ENCODE measurements at places on chromosomes 4 and X. TPM values are rescaled to one million over a fixed set of nuclear protein-coding genes. Genes with fewer than 3 reads are reported as not detected.

The MND1 gene
- 2.0 TPM for total RNA-seq

The IL13RA2 gene
- not detected for total RNA-seq

The L1CAM gene
- total RNA-seq: 925 TPM

The NPY1R gene
- total RNA-seq: 0.54 TPM

The GLOD5 gene
- not detected for total RNA-seq

The CT45A5 gene
- not detected for total RNA-seq

The GLRB gene
- 2.0 TPM for total RNA-seq

The MGARP gene
- 0.69 TPM for total RNA-seq

The ATRX gene
- 152 TPM for total RNA-seq

The SCLT1 gene
- 15.6 TPM for total RNA-seq

GRCh38 chrX:2965965-2966364 lies 36.8 kb upstream of the ARSD start:
- DNase-seq: no peak

- DNase-seq: no peak
Observed at GRCh38 chrX:124504111-124504983, 158.0 kb downstream of the SH2D1A start.

GRCh38 chr4:109999585-109999912 lies 86.9 kb downstream of the EGF start:
- DNase-seq: no peak

GRCh38 chrX:126137899-126138298 lies 28.2 kb downstream of the DCAF12L2 start:
- DNase-seq: no peak

GRCh38 chr4:123088501-123088900 lies 166.1 kb upstream of the NUDT6 start:
- DNase-seq: no peak

DNA sequence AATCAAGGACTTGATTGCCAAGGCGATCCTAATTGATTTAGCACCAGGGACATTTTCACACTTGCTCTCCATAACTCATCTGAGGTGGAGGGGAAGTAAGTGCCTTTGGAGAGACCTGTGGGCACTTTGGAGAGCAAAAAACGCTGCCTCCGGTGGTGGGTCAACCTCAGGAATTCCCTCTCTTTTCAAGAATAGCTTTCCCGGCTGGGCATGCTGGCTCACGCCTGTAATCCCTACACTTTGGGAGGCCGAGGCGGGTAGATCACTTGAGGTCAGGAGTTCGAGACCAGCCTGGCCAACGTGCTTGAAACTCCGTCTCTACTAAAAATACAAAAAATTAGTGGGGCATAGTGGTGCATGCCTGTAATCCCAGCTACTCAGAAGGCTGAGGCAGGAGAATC lies 49.2 kb downstream of the PRPS1 start:
- DNase-seq: peak; percentile 26

GRCh38 chr4:41714364-41715000 lies 34.0 kb downstream of the PHOX2B start:
- DNase-seq: no peak

- no peak for DNase-seq
Observed at GRCh38 chr4:184924516-184924915, 93.8 kb upstream of the HELT start.

DNA sequence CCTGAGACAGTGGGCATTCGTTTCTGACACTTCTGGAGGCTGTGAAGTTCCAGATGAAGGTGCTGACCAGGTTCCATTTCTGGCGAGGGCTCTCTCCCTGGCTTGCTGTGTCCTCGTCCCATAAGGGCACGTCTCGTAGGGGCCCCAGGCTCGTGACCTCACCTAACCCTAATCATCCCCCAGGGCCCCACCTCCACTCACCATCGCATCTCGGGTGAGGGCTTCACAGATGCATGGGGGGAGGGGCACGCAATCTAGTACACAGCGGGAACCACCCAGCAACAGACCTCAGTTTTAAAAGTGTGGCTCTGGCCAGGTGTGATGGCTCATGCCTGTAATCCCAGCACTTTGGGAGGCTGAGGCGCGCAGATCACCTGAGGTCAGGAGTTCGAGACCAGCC lies 22.1 kb downstream of the PDE6B start:
- DNase-seq: no peak

GRCh38 chr4:39466747-39467146 lies 7.9 kb downstream of the LIAS start:
- no peak for DNase-seq

DNA sequence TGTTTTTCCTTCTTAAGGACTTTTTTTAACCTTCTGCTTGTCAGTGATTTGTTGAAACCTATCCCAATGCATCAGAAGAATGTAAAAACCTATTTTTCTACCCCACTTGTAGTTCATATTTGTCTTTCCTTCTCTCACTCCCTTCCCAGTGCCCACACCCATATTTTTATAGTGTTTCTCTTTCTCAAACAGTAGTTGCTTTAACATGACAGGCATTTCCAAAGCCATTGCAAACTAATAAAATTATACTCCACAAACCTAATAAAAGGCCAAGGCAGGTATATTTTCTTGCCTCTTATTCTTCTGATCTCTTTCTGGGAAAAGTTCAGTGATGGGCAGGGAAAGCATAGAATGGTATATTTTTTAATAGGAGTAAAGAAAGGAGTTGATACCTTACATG lies 35.7 kb upstream of the FHDC1 start:
- no peak for DNase-seq

- no peak for DNase-seq
Observed at GRCh38 chr4:113223001-113223400, 173.5 kb downstream of the ANK2 start.

DNA sequence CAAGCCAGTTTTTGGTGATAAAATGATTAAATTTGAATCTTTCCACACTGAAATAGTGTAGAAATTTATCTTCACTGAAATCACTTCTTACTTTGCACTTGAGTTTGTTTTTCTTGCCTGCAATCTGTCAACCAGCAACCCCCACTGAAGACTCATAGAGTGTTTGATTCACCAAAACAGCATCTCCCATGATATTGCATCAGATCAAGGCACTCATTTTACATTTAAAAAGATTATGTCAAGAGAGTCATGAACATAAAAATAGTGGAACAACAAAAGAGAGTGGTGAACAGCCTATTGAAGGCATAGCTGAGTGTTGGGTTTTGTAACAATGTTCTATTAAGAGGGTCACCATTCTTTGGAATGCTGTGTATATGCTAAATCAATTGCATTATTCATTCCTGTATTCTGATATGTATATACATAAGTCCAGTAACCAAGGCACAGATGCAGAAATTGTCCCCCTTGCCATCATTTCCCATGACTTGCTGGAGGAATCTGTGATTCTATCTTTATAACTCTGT lies 1934.9 kb downstream of the ARAP2 start:
- no peak for DNase-seq

DNA sequence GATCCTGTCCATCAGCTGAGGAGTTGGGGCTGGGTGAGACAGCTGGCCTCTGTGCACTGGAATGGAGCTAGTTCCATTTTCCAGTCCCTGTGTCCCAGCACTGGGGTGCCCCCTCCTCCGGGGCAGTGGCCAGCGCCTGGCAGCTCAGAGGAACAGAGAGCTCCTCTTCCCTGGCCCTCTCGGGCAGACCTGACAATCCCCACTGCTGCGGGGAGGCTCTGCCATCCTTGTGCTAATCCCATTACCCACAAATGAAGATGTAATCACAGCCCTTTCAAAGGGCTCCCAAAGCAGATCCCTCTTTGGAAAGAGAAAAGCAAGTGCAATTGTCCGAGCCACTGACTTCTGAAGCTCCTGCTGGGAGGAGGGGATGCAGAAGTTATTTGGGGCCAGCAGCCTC lies 75.1 kb upstream of the MSX1 start:
- DNase-seq: no peak

DNA sequence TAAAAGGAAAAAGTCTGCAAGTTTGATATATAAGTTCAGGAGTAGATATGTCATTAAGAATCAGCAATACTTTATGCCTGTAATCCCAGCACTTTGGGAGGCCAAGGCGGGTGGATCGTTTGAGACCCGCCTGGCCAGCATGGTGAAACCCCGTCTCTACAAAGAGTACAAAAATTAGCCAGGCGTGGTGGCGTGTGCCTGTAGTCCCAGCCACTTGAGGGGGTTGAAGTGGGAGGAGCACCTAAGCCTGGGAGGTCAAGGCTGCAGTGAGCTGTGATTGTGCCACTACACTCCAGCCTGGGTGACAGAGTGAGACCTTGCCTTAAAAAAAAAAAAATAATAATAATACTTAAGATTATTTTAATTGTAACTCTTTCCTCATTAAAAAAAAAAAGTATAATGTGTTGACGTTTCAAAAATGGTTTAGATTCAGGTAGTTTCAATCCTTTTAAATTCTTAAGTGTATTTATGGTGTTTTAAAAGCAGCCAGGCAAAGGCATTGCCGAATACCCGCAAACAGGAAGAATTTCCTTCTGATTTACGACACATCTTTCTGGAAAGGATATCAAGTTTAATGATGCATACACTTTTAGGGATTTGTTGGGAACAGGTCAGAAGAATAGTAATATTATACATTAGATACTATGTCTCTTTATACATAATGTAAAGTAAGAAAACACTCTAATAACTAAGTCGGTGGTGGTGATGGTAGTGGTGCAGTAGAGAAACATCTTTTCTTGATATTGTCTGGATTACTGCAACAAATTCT lies 80.9 kb downstream of the KDM6A start:
- DNase-seq: no peak

GRCh38 chrX:42952621-42953020 lies 174.7 kb upstream of the PPP1R2C start:
- DNase-seq: no peak

DNA sequence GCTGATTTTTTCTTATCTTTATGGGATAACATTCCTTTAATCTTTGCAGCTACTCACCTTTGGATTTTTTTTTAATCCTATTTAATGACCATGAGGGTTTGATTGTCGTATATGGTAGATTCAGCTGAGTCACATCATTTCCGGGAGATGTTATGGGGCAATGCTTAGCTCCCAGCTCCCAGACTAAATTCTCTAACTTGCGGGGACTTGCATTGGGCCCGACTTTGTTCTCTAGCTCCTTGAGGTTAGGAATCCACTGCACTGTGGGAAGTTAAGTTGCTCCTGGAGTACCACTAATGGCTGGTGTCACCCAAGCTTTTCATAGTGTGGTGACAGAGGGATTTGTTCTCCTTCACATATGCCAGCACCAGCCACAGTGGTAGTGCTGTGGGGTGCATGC lies 287.4 kb downstream of the TECRL start:
- no peak for DNase-seq

DNA sequence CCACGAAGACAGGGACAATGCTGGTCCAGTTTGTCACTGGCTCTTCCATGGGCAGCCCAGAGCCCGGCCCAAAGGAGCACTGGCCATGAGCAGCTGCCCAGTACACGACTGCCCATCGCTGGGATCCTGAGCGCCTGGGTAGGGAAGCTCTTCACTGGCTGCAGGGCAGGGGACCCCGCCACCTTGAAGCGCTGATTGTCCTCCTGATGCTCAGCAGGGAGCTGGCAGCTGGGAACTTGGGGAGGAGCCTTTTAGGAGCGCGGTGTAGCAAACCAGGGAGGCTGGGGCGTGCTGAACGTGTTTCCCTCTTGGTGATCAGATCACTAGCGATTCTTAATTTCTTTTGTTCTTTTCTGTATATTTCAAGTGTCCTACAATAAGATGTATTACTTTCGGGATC lies 1.8 kb downstream of the L1CAM start:
- DNase-seq: no peak

- DNase-seq: no peak
Observed at GRCh38 chrX:15151267-15152186, 118.4 kb downstream of the ASB9 start.

DNA sequence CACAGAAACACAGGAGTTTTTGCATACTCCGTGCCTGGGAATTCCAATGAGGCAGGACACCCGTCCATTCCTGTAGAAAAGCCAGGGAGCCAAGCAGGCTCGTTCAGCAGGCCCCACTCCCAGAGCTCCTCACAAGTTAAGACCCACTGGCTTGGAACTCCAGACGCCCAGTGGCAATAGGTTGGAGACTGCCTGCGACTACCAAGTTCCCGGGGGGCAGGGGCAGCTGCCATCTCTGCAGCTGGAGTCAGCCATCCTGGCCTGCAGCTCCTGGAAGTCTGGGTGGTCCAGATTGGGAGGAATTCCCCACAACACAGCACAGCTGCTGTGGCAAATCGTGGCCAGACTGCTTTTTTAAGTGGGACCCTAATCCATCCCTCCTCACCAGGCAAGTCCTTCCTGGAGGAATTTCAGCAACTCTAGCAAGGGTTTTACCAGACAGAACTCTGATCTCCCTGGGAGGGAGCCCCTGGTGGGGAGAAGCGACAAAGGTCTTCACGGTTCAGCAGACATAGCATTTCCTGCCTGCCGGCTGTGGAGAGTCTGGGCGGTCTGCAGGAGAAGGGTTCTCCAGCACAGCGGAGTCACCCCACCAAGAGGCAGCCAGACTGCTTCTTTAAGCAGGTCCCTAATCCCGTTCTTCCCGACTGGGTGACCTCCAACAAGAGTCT lies 231.9 kb downstream of the STPG2 start:
- DNase-seq: no peak

DNA sequence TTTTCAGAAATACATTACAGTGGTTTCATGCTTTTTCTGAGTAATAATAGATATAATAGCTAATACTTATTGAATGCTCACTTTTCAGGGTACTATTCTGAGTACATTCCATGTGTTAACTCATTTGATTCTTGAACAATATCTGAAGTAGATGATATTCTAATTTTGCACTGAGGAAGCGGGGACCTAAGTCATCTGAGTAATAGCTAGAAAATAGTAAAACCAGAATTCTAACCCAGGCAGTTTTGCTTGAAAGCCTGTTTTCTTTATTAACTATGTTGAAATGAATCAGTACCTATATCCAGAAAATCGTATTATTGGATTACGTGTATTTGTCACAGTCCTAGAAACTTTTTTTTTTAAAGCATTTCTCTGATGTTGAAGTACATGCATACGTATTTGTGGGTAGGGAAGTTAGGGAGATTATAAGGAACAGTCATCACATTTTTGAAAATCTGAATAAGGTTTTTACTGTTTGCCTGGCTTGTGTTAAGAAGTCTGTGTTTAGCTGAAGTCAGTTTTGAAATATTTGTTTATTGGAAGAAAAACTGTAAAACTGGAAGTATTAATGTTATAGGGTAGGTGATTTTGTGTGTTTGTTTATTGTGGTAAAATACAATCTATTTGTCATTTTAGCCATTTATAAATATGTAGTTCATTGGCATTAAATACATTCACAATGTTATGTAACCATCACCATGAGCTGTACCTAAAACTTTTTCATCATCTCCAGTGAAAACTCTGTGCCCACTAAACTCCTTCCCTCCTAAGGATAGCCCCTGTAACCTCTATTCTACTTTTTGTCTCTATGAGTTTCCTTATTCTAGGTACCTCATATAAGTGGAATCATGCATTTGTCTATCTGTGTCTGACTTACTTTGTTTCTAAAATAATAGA lies 55.3 kb downstream of the FIP1L1 start:
- DNase-seq: no peak

GRCh38 chr4:123102897-123103471 lies 180.6 kb upstream of the NUDT6 start:
- DNase-seq: no peak

DNA sequence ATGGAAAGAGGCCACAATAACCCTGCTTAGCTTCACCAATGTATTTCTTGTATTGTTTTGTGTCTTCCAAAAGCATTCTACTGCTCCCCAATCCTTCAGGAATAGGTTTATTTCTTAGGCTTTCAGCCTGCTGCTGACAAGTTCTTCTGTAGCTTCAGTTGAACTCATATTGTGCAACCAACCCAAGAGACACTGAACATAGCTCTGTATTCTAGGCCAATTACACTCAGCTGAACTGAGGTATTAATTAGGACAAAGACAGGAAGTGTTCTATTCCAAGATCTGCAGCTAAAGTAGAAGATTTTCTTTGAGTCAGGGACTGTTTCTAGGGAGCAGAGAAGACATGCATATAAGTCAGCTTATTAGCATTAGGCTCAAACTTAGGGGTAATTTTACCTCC lies 151.8 kb downstream of the LHFPL1 start:
- DNase-seq: no peak

- no peak for DNase-seq
Observed at GRCh38 chr4:20299515-20299914, 47.8 kb downstream of the SLIT2 start.
